ENCODE measurements at places on chromosomes 7 and 10.
A peak's percentile ranks its signal among the peaks of the same experiment; 100 is the strongest.

DNA sequence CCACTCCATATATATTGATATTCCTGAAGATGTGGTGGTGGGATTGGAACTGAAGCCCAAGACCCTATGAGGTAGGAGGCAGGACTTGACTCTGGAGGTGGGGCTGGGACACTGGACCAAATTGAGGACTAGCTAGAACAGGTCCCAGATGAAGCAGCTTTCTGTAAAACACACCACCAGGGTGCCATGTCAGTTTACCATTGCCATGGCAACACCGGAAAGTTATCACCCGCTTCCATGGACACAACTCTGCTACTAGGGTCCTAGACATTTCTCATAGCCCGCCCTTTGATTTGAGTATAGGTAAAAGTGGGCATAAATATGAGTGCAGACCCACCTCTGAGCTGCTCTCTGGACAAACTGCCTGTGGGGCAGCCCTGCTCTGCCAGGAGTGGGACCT, 490.5 kb upstream of the PFKP start:
- DNase-seq = no peak

DNA sequence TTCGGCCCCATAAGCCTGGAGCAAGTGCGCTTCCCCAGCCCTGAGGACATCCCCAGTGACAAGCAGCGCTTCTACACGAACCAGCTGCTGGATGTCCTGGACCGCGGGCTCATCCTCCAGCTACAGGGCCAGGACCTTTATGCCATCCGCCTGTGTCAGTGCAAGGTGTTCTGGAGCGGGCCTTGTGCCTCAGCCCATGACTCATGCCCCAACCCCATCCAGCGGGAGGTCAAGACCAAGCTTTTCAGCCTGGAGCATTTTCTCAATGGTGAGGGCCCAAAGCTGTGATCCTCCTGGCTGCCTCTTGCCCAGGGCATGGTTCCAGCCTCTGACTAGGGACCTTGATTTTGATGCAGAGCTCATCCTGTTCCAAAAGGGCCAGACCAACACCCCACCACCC, 10.1 kb downstream of the IRF5 start:
- no peak for DNase-seq

DNA sequence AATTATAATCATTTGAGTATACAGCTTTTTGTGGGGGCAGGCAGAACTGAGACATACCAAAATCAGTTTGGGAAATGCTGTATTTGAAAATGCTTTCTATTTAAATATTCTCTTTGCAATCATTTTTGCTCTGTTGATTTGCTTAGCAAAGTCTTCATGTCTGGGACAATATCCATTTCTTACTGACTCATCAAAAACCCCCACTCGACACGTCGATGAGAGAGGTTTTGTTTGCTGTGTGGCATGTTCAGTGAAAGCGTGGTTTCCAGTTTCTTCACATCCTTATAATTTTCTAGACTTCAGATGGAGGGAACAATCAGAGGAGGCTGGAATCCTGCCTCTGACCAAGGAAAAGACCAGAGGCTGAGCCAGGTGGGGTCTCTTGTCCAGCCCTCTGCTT, 28.9 kb downstream of the HTRA1 start:
- DNase-seq = no peak

DNA sequence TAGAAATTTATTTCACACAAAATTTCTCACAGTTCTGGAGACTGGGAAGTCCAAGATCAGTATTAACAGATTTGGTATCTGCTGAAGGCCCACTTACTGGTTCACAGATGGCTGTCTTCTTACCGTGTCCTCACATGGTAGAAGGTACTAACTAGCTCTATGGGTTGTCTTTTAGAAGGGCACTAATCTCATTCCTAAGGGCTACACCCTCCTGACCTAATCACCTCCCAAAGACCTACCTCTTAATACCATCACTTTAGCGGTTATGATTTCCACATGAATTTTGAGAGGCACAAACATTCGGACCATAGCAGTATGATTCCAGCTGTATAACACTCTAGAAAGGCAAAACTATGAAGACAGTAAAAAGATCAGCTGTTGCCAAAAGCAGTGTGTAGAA, 8.0 kb downstream of the PNPLA8 start:
- no peak for DNase-seq

GRCh38 chr10:79406683-79407422, 38.6 kb downstream of the ZCCHC24 start:
- DNase-seq = no peak

DNA sequence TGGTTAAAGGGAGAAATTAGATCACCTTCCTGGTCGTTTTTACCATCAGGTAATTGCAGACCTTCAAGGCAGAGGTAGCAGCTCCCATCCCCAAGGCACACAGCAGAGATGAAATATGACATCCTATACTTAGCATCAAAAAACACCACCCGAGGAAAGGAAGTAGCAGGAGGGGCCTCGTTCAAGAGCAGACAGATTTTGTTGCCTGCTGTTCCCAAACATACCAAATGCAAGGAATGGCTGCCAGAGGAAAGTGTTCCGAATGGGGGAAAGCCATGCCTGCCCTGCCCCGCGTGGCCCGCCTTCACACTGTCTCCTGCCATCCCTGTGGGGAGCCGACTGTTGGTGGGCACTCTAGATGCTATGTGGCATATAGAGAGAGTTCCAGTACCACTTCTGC, 18.0 kb downstream of the FKBP6 start:
- no peak for DNase-seq

DNA sequence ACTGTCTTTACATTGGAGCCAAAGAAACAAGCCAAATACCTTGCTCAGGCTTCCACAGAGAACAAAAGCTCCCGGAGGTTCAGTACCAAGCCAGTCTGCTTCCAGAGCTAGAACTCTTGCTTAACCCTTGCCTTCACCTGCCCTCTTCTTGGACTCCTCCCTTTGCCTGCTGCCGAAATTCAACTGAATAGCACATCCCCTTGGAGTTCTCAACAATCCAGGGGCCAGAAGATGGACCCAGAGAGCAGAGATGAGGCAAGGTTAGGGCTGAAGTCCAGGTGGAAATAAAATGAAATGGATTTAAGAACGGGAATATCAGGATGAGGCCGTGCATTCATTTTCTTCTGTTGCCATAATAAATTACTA, 876 bp upstream of the PIK3AP1 start:
- DNase-seq = peak; percentile 15

- DNase-seq = no peak
Observed at GRCh38 chr7:118250860-118251494, 26.5 kb downstream of the ANKRD7 start.

- no peak for DNase-seq
Observed at GRCh38 chr10:33026422-33026821, 68.4 kb upstream of the ITGB1 start.

GRCh38 chr10:22679608-22680007, 34.8 kb downstream of the PIP4K2A start:
- no peak for DNase-seq

- no peak for DNase-seq
Observed at GRCh38 chr7:12570534-12571461, at the start of gene SCIN. Gene SCIN, plus strand, starts transcription at chr7:12570720. Its CDS starts 67 bp downstream, at chr7:12570787.

DNA sequence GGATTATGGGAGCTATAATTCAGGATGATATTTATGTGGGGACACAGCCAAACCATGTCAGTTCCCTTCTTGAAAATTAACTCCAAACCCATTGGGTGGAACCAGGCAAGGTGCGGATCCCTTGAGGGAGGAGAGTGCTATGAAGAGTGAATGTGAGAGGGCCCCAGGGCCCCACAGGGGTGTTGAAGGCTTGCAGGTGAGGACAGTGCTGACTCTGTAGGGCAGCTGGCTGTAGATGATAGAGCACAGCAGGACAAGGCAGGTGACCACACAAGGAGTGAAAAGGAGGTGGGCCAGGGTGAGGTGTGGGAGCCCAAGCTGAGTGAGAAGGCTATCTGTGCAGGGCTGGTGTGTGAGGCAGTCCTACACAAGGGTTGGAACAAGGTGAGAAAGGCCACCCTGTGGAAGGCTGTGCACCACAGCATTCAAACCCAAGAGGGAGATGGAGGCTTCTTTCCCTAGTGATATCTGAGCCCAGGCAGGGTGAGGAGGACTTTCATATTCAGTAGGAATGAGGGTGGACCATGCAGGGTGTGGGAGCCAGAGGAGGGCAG, 746.0 kb upstream of the CELF2 start:
- no peak for DNase-seq

GRCh38 chr7:70421319-70421718, 710.6 kb upstream of the GALNT17 start:
- no peak for DNase-seq

DNA sequence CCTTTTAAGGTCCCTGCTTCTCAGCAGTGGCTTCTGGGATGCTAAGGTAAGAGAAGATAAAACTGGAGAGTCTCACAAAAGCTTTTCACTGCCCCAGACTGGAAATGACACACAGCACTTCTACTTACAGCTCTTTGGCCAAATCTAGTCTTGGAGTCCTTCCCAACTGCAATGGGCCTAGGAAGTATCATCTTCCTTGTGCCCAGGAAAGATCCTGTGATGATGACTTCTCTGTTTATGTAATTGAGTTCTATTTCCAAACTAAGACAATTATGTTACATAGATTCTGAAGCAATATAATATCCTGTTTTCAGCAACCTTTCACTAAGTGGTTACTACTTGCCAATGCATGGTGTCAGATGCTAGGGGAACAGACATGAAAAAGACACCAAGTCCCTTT, 234.1 kb downstream of the PTEN start:
- no peak for DNase-seq

Data from WERI-Rb-1 (cell line).